ENCODE measurements at places on chromosomes 12 and 14. TPM values are rescaled to one million over a fixed set of nuclear protein-coding genes. Genes with fewer than 3 reads are reported as not detected.

CYP46A1 gene
- total RNA-seq = 0.29 TPM

OLR1 gene
- not detected for total RNA-seq

MED6 gene
- total RNA-seq = 46.0 TPM

PTHLH gene
- total RNA-seq = 0.83 TPM

EML1 gene
- 72.9 TPM for total RNA-seq

MIP gene
- total RNA-seq = not detected

AVPR1A gene
- total RNA-seq = not detected

TPH2 gene
- not detected for total RNA-seq
